ENCODE measurements at places on chromosomes 5 and 9. TPM values are rescaled to one million over a fixed set of nuclear protein-coding genes. Genes with fewer than 3 reads are reported as not detected.

FAT2 gene
- 0.61 TPM for polyA plus RNA-seq

DNA sequence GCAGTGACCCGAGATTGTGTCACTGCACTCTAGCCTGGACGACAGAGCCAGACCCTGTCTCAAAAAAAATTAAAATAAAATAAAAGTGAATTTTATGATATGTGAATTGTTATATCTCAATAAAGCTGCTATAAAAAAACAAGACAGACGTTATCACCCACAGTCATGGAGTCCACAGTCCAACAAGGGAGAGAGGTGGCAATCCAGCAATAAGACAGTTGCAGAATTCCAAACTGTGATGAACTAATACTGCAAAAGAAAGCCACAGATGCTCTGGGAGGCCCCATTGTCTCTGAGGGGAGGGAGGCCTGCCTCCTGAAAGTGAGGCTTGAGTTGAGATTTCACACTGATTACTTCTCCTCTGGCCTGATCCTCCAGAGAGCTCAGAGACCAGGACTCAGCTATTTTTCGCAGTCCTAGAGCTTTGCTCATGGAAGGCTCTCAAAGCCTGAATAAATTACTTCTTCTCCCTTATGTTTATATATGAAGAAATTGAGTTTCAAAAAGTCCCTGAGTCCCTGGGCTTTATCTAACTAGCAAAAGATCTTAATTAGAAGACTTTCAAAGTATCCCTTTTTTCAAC, 28.0 kb downstream of the CCNJL start:
- H3K4me1 ChIP-seq: peaks cover 23% of the 10 kb centered on the region
- no peak overlapping the region for H3K27ac ChIP-seq
- peaks cover 9% of the 10 kb centered on the region for H3K36me3 ChIP-seq
- no peak for DNase-seq
- no peak overlapping the region for H3K4me3 ChIP-seq

DNA sequence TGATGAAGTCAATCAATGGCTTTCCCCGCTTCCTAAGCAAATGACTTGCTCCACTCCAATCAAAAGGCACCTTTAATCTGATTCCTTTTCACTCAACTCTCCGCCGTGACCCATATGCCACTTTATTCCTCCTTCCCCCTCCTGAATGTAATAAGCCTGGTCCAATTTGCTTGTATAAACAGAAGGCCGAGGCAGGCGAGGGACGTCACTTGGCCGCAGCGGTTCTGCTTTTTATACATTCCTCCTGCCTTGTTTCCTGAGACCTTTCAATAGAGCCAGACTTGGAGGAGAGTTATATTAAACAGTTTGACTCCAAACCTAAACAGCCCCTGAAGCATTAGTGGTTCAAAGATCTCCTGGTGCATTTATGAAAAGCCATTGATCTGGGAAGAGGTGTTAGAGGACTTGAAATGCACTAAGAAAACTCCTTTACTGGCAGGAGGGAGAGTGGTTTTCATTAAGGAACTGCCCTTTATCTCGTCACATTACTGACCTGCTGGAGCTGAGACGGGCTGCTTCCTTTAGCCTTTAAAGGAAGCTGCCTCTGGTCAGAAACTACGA, 273.4 kb downstream of the SLIT3 start:
- peak; percentile 19 for DNase-seq
- H3K4me1 ChIP-seq: no peaks in the 10 kb centered on the region
- no peaks in the 10 kb centered on the region for H3K27me3 ChIP-seq

DNA sequence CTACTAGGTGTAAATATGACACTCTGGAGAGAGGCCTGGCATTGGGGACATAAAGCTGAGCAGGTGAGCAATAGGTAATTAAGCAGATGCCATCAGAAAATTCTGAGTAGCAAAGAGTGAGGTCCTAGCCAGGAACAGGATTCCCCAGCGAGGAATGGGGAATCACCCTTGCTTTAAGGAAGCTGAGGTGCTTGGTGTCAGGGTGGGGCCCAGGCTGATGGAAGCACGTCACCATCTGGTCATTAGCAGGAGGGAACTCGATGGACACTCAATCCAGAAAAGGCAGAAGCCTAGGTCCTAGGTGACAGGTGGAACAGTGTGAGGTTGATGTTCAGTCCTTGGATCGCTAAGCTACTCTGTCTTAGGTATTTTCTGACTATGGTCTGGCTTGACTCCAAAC, 562.7 kb upstream of the DAP start:
- DNase-seq: no peak
- H3K27me3 ChIP-seq: no peaks in the 10 kb centered on the region
- H3K4me3 ChIP-seq: no peak overlapping the region

PCDHGA6 gene
- 3.0 TPM for polyA plus RNA-seq

EGFLAM gene
- polyA plus RNA-seq: 31.3 TPM

DNA sequence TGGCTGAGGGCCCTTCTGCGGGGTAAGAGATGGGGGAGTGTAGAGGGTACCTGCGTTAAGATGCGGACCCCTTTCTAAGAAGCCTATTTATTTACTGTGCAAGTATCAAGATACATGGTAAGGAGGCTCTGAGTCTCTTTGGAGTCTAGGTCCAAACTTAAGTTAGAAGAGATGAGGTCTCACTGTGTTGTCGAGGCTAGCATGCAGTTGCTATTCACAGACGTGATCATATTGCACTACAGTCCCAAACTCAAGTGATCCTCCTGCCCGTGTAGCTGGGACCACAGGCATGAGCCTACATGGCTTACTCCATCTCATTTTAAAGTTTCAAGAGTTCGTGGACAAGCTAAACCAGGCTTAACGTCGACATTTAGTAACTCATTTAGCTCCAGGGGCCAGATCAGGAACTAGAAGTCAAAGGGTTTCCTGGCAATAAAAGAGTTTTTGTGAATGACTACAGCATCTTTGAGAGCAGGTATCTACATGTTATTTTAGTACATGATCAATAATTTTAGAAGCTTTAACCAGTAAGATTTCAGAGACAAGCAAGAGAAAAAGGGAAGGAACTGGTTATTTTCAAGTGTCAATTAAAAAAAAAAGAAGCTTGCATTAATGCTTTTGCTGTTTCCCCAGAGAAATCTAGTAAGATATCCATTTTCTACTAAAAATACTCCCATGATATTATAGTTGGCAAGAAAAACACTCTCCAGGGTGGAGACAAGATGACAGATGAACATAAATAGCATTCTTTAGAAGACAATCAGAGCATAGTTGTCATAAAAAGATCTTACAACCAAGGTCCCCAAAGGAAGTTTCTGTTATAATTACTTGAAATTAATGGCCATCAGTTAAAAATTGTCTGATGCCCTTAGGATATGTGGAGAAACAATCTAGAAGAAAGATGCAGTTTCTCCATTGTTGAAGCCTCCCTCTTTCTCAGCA, 141.3 kb downstream of the SCAMP1 start:
- peak overlapping the region; percentile 37 for H3K27ac ChIP-seq
- no peak overlapping the region for H3K4me3 ChIP-seq
- H3K27me3 ChIP-seq: no peaks in the 10 kb centered on the region
- peak; percentile 50 for DNase-seq

- peaks cover 4% of the 10 kb centered on the region for H3K27me3 ChIP-seq
- no peak overlapping the region for H3K27ac ChIP-seq
- no peak for DNase-seq
These were observed 108.7 kb downstream of the HSD17B3 start for GRCh38 chr9:96193236-96193755.
